NCI-H446 treated with DMSO at 0.1 percent for 48 hours (cell line): ENCODE measurements at places on chromosomes 16 and 17.

DNA sequence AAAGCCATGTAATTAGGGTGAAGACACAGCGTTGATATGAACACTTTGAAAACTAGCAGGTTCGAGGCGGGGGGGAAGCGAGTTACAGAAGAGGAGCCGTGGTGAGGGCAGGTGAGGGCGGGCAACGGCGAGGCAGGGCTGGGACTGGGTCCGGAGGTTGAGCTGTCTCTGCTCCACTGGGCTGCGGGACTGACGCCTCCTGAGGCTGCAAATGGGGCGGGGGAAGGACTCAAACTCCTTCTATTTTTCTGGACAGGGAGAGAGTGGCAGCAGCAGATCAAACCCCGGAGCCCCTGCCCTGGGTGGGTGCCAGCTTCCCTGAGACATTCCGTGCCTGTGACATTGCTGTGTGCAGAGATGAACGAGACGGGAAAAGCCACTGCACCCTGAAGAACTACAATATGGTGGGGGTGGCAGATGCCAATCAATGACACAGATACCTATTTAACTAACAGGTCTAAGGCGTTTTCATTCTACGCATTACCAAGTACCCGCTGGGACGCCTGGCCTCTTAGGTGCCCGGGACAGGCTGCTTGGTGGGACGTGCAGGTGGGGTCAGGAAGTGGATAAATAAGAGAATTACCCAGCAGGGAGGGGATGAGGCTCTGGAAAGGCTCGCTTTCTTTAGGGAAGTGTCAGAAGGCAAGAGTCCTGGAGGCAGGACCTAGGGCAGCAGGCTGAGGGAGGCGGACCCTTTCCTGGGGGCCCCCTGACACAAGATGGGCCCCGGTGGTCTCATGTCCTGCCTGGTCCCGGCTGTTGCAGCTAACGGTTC lies 30.4 kb downstream of the RPH3AL start:
- DNase-seq, result no peak

- no peak for DNase-seq
Measured at GRCh38 chr16:629185-629832, 1.5 kb upstream of the WFIKKN1 start.

DNA sequence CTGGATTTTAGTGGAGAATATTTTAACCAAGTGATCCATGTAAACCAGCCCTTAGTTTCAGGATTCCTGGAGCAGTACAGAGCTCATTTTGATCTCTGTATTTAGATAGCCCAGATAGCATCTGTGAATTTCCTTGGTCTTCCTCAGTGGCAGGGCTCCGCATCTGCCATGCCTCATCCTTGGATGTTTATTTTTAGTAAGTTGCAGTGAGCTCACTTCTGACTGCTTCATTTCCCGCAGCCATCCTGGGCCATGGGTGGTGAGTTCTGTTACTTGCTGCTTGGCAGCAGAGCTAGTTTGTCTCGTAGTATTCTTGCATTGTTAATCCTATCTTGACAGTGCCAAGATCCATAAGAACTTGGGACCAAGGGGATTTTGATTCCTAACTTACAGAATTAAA lies 33.7 kb downstream of the IST1 start:
- DNase-seq, result no peak

DNA sequence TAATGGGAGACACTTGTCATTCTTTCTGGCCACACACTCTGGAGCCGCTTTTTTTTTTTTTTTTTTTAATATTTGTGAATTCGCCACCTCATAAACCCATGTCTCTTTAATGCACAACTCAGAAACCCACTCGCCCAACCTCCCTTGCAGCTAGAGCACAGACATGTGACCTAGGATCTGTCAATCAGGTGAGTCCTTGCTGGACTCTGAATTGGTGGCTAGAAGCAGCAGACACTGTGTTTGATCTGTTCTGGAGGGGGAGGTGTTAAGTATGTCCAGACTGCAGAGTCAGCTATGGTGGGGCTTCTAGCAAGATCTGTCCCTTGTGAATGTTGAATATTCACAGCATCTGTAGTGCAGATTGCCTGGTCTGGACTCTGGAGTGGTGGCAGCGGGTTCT lies 112.1 kb downstream of the PRKCB start:
- no peak for DNase-seq

DNA sequence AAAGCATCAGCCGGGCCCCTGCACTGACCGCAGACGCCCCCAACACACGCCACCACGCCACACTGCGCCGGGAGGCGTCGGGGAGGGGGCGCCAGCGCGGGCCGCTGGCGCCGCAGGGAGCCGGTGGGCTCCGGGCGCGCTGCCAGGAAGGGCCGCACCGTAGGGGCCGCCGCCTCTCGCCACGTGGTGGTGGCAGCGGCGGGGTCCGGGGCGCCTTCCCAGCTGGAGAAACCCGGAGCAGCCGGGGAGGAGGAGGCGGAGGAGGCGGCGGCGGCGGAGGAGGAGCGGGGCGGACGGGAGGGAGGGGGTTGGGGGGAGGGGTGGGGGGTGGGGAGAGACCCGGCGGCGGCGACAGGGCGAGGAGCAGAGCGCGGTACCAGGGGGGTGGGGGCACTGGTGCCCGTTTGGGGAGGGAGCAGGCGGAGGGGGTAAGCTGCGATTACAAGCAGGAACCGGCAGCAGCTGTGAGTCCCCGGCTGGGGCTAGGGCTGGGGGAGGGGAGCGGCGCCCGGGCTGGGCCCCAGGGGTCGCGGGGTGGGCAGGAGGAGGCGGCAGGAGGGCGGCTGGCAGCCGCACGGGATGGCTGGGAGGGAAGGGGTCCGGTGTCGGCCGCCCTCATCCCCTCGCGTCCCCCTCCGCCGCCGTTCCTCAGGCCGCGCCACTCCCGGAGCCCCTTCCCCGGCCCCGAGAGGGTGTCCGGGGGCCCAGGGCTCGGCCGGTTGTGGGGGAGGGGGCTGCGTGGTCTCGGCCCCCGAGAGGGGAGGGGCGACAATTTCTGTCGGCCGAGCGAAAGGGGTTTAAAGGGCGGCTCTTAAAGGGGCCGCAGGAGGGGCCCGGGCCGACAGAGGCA lies at the start of gene TBKBP1:
TSS of gene TBKBP1 (plus strand) at position 431 of the 850 bp plus-strand sequence. CDS start 1,952 bp downstream, outside the sequence.
- DNase-seq, result no peak

GRCh38 chr17:20999841-21000532 lies 42.8 kb downstream of the USP22 start:
- no peak for DNase-seq
